ENCODE measurements at places on chromosomes 3 and 15. TPM values are rescaled to one million over a fixed set of nuclear protein-coding genes. Genes with fewer than 3 reads are reported as not detected.

GRCh38 chr15:64009798-64010261 is 36.5 kb downstream of the DAPK2 start:
- peaks cover 28% of the 10 kb centered on the region for H3K4me1 ChIP-seq
- H3K36me3 ChIP-seq: no peaks in the 10 kb centered on the region
- no peak for DNase-seq
- no peak overlapping the region for H3K4me3 ChIP-seq
- peak overlapping the region; percentile 40 for H3K27ac ChIP-seq

NDUFB4 gene
- total RNA-seq: 88.4 TPM

DNA sequence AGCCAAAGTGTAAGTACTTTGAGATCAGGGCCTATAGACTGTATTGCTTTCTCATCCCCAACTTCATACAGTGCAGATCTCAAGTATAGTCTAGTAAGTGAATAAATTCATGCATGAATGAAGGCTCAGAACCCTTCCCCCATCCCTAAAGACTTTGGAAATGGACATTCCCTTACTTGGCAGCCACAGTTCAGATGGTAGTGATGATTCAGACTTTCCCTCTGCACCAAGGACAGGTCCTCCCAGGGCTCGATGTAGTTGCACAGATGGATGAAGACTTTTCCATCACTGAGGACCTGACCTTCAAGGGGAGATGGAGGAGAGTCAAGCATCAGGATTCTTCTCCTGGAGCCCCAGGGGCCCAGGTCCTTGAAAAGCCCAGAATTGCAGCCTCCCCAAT is 4.6 kb downstream of the TIMP4 start:
- no peaks in the 10 kb centered on the region for H3K4me1 ChIP-seq
- no peak overlapping the region for H3K27ac ChIP-seq
- no peaks in the 10 kb centered on the region for H3K36me3 ChIP-seq
- H3K4me3 ChIP-seq: no peak overlapping the region

GRCh38 chr3:35643495-35643894 is 4.2 kb downstream of the ARPP21 start:
- no peak overlapping the region for H3K27ac ChIP-seq
- H3K4me3 ChIP-seq: no peak overlapping the region
- no peak for DNase-seq
- no peaks in the 10 kb centered on the region for H3K27me3 ChIP-seq
- no peaks in the 10 kb centered on the region for H3K36me3 ChIP-seq

MORC1 gene
- total RNA-seq: under 0.01 TPM

CFAP100 gene
- not detected for total RNA-seq

DNA sequence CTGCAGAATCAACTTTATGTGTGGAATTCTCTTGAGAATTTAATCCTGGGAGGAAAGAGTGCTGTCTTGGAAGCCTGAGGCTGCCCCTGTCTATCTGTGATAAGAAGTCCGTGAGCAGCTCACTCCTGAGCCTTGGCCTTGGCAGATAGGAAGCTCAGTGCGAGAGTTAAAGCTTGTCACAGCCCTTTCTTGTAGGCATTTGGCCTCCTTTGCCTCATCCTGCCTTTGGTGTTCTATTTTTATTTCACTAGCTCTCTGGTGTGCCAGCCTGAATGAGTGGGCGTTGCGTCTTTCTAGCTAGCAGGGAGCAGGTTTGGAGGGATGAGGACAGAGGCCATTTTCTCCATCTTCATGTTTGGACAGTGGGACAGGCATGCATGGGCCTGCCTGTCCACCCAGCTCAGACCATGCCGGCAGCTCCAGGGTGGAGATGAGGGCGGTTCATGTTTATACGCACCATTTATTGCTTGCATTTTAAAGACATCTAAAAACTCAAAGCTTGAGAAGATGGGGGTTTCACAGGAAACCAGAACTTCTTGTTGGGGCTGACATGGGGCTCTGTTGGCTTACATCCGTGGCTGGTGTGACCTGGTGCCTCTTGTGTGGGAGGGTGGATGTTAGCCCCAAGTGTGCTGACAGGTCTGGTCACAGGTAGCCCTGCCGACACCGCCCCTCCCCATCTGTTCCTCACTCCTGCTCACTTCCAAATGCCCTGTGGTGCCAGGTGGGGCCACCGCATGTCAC is 29.8 kb downstream of the IRAK2 start:
- no peaks in the 10 kb centered on the region for H3K36me3 ChIP-seq
- peak overlapping the region; percentile 89 for H3K27ac ChIP-seq
- no peak overlapping the region for H3K4me3 ChIP-seq
- H3K4me1 ChIP-seq: peaks cover 38% of the 10 kb centered on the region
- no peak for DNase-seq

GRCh38 chr15:71411538-71412482 is 296.5 kb downstream of the THSD4 start:
- no peaks in the 10 kb centered on the region for H3K36me3 ChIP-seq
- H3K27me3 ChIP-seq: no peaks in the 10 kb centered on the region
- H3K4me3 ChIP-seq: peak overlapping the region; percentile 3
- no peak overlapping the region for H3K27ac ChIP-seq

DNA sequence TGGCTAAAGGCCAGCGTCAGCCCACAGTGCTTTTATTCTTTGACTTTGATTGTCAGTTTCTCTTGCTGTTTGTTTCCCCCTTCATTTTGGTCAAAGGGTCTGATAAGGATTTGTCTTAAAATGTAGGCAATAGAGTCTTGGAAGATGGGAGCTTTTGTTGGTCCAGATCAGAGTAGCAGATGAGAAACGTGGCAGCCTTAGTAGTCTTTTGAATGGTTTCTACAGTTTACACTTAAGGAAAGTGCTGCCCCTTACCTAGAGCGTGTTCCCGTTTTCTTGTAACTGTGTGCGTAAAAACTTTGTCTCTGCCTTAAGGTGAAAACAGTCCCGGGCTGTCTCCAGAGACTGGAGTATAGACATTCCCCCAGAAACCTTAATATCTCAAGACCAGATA is 630 bp downstream of the LXN start:
- H3K4me3 ChIP-seq: peak overlapping the region; percentile 47

DNA sequence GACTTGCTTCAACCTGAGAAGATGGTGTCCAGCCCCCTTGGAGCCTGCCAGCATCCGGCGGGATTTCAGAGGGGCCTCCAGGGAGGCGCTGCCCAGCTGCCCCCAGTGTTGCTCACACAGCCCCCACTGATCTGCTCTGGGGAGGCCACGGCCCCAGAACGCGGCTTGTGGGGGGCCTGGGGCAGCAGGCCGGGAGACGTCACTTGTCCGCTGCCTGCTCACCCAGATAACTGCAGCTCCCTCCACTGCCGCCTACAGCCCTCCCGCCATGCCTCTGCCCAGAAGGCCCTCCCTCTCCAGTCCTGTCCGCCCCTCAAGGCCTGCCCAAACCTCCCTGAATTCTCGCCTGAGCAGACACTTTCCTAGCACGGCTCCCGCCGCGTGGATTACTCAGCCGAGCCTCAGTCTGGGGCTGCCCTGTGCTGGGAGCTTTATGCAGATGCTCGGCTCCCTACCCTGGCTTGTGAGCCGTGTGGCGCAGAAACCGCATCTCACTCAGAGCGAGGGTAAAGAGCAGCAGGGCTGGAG is 17.2 kb upstream of the ADIPOQ start:
- no peaks in the 10 kb centered on the region for H3K4me1 ChIP-seq
- no peaks in the 10 kb centered on the region for H3K36me3 ChIP-seq
- no peaks in the 10 kb centered on the region for H3K27me3 ChIP-seq

DNA sequence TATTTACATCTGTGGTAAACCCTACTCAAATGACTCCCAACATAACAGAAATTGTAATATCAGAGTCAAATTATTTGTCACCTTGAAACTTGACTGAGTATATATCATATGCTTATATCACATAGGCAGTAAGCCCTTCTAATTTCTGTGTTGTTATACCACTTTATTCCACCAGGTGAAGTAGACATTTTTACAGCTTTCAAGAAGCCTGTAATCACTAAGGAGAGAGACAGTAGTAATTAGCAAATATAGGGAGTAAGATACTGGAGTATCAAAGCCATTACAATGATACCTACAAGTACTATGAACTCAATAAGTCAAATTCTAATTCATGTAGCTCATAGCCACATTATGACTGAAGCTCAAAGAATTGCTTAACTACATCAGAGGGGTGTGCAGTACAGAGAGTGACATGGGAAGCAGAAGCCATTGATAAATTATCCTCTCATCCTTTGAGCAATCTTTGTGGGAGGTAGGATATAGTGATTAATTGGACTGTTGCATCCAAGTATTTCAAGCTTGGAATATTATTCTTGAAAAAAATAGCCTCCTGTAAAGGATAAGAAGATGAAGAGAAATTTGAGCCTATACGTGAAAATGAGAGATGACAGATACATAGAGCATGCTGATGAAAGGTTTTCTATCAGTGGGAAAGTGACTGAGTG is 1005.9 kb downstream of the ZPLD1 start:
- no peaks in the 10 kb centered on the region for H3K27me3 ChIP-seq
- no peaks in the 10 kb centered on the region for H3K4me1 ChIP-seq
- H3K4me3 ChIP-seq: no peak overlapping the region
- H3K36me3 ChIP-seq: no peaks in the 10 kb centered on the region
- no peak overlapping the region for H3K27ac ChIP-seq

C3orf80 gene
- total RNA-seq: 0.16 TPM

All from breast epithelium (tissue), 4 donors.